Stimulated activated CD4-positive, alpha-beta T cell treated with anti-CD3 and anti-CD28 coated beads, Interleukin-15, amount 100 ng/mL, for 1 hour (primary cell): ENCODE measurements at places on chromosomes 16 and 17.

- peak; percentile 71 for DNase-seq
These were observed 18.5 kb upstream of the NAGLU start for GRCh38 chr17:42517516-42517915.

DNA sequence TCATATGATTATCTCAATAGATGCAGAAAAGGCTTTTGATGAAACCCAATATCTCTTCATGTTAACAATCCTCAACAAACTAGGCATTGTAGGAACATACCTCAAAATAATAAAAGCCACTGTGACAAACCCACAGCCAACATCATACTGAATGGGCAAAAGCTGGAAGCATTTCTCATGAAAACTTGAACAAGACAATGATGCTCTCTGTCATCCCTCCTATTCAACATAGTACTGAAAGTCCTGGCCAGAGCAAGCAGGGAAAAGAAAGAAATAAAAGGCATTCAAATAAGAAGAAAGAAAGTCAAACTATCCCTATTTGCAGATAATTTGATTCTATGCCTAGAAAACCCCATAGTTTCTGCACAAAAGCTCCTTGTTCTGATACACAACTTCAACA, 999.2 kb upstream of the GOT2 start:
- DNase-seq: no peak

GRCh38 chr17:18921912-18922451, 30.0 kb upstream of the SLC5A10 start:
- DNase-seq: no peak

GRCh38 chr16:78437352-78437968, 338.0 kb downstream of the WWOX start:
- no peak for DNase-seq

DNA sequence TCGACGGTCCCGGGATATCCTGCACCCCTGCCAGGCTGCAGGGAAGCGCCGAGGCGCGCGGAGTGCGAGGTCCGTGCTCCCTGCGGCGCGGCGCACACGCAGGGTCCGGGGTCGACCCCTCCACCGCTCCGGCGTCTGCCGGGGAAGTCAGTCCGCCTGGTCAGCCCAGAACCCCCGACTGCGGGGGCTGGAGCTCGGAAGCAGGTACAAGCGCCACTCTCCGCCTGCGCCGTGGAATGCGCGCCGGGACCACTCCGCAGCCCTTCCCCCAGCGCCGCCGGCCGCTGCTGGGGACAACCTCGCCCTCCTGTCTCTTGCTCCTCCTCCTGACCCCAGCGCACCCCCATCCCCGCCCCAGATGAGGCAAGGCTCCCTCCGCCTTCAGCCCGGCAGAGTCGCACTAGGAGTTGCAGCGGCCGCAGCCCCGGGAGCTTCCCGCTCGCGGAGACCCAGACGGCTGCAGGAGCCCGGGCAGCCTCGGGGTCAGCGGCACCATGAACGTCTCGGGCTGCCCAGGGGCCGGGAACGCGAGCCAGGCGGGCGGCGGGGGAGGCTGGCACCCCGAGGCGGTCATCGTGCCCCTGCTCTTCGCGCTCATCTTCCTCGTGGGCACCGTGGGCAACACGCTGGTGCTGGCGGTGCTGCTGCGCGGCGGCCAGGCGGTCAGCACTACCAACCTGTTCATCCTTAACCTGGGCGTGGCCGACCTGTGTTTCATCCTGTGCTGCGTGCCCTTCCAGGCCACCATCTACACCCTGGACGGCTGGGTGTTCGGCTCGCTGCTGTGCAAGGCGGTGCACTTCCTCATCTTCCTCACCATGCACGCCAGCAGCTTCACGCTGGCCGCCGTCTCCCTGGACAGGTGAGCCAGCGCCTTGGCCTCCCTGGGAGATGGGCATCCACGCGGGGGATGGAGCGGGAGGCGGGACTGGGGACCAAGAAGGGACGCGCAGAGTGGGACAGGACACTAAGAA, at the start of gene GALR2:
TSS of gene GALR2 (plus strand) at position 392 of the 974 bp plus-strand sequence. CDS start at position 495, 103 bp downstream.
- no peak for DNase-seq

DNA sequence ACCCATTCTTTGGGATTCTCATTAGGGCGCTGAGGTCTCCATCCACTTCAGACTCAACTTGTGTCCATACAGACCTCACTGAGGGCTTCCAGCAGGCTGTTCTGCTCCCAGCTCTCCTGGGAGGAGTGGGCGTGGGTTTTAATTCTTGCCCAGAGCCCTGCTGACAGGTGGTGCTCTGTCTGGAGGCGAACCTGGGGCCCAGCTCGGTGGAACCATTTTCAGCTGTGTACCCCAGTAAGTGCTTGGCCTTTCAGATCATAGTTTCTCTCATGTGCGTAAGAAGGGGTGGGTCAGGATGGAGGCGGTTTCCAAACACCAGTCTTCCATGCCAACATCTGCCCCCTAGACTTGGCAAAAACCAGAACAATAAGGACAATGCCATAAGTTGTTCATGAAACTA, 21.4 kb upstream of the NKD1 start:
- DNase-seq: no peak

- no peak for DNase-seq
These were observed 46.9 kb upstream of the CDC42EP4 start for GRCh38 chr17:73358668-73359067.

GRCh38 chr17:65400701-65401100, 160.7 kb downstream of the AXIN2 start:
- DNase-seq: no peak

DNA sequence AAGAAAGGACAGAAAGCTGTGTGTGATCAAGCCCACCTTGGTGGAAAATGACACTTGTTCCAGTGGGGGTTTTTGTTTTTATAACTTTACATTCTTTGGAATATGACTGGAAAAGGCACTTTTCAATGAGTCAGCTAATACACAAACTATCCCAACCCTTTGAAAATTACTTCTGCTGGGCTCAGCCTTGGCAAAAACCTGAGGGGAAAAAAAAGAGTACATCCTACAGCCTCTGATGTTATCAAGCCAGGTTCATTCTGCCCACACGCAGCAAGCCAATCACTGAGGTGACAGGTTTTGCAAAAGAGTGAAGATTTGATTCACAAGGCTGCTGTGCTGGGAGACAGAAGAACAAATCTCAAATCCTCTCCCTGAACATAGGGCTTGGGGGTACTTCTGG, 484.5 kb upstream of the ERCC4 start:
- no peak for DNase-seq

DNA sequence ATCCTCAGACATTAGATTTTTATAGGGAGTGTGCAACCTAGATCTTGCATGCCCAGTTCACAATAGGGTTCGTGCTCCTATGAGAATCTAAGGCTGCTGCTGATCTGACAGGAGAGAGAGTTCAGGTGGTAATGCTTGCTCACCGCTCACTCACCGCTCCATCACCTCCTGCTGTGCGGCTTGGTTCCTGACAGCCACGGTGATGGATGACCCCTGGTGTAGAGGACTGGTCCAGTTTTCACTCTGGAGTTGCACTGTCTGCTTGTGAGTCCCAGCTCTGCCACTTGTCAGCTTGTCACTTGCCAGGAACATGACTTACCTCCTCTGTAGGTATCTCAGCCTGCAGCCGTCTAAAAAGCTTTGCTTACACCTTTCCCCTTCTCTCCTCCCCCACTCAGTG, 214.6 kb downstream of the SNX29 start:
- no peak for DNase-seq

- no peak for DNase-seq
These were observed 5.5 kb downstream of the TANGO6 start for GRCh38 chr16:68848786-68849185.

DNA sequence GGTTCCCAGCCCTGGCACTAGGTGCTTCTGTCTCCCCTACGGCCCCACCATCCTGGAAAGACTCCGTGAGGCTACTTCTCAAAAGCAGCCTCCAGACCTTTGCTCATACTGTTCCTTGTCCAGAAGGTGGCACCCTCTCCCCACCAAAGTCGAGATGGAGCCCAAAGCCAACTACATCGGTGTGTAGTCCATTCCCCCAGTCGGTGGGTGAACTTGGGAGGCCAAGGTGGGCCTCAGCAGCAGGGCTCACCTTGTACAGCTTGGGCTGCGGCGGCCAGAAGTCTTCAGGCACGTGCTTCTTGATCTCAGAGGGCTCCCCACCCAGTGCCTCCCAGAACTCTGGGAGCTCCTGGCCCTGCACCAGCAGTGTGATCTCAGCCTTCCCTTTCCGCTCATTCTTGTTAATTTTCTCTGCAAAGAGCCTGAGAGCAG, 10.2 kb downstream of the FLII start:
- peak; percentile 36 for DNase-seq

DNA sequence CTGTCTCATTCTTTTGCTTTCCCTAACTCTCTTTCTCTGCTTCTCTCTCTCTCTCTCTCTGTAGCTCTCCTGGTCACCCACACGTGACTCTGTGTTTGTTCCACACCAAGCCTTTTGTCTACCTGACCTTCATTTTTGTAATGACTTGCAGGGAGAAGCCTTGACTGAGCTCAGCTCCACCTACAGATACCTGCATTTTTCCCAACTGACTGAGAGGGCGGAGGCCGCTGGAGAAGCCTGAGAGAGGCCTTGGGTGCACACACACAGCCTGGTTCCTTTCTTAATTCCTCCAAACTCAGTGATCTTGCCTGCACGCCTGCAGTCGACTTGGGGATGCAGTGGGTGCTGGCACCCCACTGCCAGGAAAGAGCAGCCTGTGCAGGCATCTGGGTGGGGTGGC, 68.8 kb downstream of the LYRM1 start:
- no peak for DNase-seq

DNA sequence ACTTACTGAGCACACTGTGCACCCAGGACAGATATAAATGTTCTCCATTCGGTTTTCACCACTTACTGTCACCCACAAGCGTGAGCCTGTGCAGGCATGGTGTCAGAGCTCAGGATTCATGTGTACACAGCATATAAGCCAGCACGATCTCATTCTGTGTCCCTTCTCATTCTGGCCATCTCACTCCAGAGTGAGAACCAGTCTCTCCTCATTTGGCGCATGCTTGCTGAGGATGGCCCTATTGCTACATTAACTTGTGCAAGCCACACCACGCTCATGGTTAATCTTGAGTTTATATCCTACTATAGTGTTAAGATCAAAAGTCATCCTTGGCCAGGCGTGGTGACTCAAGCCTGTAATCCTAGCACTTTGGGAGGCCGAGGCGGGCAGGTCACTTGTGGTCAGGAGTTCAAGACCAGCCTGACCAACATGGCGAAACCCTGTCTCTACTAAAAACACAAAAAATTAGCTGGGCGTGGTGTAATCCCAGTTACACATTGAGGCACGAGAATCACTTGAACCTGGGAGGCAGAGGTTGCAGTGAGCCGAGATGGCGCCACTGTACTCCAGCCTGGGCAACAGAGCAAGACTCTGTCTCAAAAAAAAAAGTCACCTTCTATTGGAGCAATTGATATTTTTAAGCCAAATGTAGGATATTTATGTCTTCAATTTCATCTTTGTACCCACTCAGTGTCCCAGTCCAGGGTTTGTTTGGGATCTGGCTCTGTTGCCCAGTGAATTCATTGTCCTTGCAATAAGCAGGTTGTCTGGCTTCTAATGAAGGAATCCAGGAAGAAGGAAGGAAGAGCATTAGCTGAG, 20.9 kb downstream of the SOCS1 start:
- no peak for DNase-seq

GRCh38 chr17:81252987-81253329, 13.8 kb downstream of the NDUFAF8 start:
- DNase-seq: no peak

- no peak for DNase-seq
These were observed 45.8 kb downstream of the STAT3 start for GRCh38 chr17:42342242-42343008.

- no peak for DNase-seq
These were observed 816 bp upstream of the SHMT1 start for GRCh38 chr17:18364166-18364565.

GRCh38 chr17:6109536-6109935, 39.4 kb downstream of the WSCD1 start:
- DNase-seq: no peak

- DNase-seq: no peak
These were observed 13.7 kb downstream of the MXRA7 start for GRCh38 chr17:76696763-76697701.

DNA sequence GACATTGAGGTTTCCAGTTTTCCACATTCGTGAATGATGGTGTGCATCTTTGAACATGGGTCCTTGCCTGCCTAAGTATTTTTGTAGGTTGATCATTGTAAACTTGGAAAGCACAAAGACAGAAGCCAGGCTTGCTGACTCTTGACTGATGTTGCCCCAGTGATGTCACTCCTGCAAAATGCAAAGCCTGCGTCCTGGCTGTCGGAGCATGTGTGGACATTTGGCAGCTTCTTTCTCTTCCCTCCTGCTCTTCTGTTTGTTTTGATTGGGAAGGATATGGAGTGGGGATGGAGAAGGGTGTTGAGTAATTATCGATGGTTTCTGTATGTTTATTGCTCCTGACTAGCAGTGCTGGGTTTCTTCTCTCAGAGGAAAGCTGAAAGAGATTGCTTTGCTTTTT, 3.2 kb downstream of the NDE1 start:
- DNase-seq: no peak

GRCh38 chr17:77741109-77741508, 217.4 kb upstream of the TNRC6C start:
- DNase-seq: no peak

DNA sequence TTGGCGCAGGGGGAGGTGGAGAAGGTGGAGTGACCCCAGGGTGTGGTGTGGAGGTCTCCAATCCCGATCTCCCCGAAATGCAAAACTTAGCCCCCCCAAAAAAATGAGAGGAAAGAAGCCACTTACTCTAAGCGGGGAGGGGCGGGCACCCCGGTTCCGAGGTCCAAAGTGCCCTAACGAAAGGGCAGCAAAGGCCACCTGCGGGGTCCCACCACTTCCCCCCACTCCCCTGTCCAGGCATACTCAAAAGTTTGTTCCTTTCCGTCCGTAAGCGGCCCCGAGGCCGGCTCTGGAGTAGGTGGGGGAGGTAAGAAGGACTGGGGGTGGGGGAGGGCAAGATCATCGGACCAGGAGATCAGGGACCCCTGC, 1.1 kb downstream of the TOX3 start:
- no peak for DNase-seq

DNA sequence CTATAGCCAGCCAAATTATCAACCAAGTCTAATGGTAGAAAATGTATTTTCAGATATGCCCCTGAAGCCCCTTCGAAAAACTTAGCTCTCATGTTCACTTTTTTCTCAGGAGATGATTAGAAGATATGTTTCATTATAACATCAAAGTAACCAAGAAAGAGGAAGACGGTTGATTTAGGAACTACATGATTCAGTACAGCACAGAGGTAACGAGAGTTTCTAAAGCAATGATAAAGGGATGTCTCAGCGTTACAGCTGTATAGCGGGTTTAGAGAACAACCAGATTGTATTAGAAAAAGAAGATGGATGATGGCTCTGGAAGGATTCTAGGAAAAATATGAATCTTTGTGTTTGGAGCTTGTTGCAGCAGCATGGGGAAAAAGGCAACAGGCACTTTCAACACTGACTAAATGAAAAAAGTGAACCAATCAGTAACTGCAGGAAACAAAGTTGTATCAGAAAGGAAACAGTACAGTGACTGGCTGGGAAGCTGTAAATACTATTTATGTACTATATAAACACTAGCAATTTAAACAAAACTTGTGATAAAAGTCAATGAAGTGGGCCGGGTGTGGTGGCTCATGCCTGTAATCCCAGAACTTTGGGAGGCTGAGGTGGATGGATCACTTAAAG, 21.5 kb downstream of the MBTD1 start:
- no peak for DNase-seq

GRCh38 chr16:48300391-48300856, 53.1 kb upstream of the ABCC11 start:
- DNase-seq: no peak

- no peak for DNase-seq
These were observed 6.5 kb upstream of the LLGL1 start for GRCh38 chr17:18218756-18219415.
